Gastrocnemius medialis (tissue), 4 donors: ENCODE measurements at places on chromosomes 4 and X.

DNA sequence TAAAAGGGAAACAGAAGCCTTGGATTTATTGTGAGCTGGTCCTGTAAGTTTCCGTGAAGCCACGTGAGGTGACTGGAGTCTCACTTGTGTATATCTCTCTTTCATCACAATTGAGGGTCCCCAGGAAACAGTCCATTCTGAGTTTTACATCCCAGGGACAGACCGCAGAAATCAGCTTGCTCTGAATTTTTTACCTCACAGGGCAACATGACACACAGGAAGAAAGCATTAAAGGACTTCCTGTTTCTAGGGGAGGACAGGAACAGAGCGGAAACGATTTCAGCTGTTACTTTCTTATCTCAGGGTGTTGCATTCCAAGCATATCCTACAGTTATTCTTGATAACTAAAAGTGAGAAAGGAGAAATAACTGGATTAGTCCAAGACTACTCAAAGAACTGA, 553.5 kb downstream of the TRAM1L1 start:
- no peak for DNase-seq

DNA sequence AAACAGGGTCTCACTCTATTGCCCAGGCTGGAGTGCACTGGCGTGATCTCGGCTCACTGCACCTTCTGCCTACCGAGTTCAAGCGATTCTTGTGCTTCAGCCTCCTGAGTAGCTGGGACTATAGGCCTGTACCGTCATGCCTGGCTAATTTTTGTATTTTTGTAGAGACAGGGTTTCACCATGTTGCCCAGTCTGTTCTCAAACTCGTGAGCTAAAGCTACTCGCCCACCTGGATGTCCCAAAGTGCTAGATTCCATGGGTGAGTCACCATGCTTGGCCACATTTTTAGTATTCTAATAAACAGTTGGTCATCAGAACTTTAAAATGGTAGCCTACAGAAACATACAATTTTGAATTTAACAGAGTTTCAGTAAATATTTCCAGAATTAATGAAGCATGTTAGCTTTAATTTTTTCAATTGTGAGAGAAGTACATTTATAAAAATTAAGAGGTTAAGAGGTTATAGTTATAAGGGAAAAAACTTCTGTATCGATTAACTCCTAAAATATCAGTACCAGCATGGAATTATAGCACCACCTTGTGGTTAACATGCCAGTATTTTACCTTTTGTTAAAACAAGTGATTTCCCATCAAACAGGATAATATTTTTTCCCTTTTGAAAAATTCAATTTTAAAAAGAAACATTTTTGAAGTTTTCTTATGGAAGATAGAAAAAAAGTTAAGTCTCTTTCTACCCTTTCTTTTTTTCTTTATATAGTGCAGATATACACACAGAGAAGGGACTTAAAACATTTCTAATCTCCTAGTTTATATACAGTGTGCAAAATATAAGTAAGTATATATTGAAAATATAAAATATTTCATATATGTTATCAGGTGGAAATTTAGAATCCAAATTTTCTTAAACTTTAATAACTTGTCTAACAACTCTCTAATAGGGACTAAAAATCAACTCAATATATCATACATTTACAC, 35.4 kb downstream of the CEP44 start:
- DNase-seq: no peak

DNA sequence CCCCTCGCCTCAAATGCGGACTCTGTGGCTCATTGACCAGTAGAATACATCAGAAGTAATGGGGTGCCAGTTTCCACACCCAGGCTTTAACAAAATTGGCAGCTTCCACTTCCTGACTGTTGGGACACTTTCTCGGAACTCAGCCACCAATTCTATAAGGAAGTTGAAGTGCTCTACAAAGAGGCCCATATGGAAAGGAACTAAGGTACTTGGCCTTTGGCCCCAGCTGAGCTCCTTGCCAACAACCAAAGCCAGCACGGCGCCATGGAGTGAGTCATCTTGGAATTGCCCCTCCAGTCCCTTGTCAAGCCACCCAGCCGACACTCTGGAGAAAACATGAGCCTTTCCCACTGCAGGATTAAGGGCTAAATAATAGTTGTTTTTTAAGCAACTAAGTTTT, 262.2 kb upstream of the INTU start:
- no peak for DNase-seq

DNA sequence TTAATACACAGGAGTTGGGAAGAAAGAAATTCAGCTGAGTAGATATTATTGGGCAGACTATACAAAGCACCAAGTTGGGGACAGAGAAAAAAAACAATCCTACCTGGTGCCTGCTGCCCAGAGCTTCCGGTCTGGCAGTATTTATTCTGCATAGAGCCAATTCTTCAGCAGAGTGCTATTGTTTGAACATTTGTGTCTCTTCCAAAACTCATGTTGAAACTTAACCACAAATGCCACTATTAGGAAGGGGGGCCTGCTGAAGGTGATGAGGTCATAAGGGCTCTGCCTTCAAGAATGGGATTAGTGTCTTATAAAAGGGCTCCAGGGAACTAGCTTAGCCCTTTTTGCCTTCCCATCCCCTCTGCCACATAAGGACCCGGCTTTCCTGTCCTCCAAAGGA, 136.2 kb downstream of the EVC2 start:
- no peak for DNase-seq

DNA sequence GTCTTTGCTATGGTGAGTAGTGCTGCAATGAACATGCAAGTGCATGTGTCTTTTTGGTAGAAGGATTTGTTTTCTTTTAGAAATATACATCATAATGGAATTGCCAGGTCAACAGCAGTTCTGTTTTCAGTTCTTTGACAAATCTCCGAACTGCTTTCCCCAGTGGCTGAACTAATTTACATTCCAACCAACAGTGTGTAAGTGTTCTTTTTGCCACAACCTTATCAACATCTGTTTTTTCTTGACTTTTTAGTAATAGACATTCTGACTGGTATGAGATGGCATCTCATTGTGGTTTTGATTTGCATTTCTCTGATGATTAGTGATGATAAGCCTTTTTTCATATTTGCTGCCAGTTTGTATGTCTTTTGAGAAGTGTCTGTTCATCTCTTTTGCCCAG, 406.3 kb downstream of the DTHD1 start:
- no peak for DNase-seq

- no peak for DNase-seq
Measured at GRCh38 chr4:152643153-152644035, 36.4 kb downstream of the TMEM154 start.

GRCh38 chr4:152640058-152640921, 39.5 kb downstream of the TMEM154 start:
- no peak for DNase-seq

GRCh38 chrX:3592184-3592583, 121.3 kb downstream of the PRKX start:
- no peak for DNase-seq

GRCh38 chrX:2784026-2784425, 32.2 kb downstream of the XG start:
- DNase-seq: no peak

GRCh38 chr4:66728280-66728679, 817.0 kb downstream of the CENPC start:
- DNase-seq: no peak

DNA sequence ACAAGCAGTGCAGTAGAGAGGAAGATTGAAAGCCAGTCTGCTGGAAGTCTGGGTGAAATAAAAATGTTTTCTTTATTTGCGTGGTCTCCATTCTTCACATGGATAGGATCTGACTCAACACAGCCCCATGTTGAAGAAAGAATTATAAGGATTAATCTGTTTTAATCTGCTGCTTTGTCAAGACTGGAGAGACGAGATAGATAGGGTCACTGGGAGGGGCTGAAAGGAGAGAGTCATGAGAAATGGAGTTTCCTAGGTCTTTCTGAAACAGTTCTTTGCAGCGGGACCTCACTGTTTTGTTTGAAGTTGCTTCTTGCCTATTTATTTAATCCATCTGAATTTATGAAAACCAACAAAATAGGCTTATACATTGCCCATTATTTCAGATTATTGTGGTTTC, 32.4 kb upstream of the RHOH start:
- no peak for DNase-seq

DNA sequence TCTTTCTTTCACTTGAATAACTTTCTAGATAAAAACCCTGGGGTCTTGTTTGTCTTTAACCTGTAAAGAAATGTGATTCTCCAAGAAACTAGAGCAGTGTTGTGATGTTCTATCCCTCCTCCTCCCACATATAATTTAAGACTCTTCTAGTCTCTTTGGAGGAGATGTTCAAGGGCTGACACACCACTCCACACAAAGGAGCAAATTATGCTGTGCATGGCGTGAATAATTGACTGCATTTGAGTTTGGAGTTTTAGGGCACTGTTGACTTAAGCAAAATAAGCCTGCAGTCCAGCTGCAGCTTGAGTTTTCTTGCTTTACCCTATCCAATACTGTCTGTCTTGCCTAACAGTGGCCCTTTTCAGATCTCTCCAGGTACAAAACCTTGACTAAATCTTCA, 119.7 kb downstream of the CHRDL1 start:
- no peak for DNase-seq

DNA sequence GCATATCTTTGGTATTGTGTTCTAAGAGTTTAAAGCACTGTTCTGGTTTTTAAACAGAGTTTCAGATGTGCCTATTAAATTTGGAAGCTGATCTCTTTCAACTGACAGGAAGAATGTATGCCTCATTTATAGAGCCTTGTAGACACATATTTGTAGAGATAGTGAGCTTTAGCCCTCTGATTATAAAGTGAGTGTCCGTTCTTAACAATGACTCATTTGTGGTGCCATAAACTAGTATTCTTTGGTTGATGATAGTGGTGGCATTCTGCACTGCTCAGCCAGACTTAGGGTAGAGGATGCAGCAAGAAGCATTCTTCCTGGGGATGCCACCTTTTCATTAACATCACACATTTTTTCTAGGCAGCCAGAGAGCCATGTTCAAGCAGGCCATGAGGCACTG, 121.7 kb downstream of the TLL1 start:
- no peak for DNase-seq

GRCh38 chr4:5409237-5409636, 299.1 kb downstream of the EVC2 start:
- DNase-seq: no peak

DNA sequence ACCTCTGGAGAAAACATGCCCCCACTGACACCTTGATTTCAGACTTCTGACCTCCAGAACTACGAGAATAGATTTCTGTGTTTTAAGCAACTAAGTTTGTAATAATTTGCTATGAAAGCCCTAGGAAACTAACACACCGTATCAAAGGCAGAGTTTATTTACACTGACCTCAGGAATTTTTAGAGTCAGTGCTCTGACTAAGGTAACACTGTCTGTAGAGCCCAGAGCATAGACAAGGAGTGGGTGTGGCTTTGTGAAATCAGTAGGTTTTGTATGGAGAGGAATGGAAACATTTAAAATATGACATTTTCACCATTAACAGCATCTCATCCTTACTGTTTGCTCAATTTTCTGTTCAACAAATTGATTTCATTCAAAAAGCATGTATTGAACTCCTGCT, 764.4 kb upstream of the PCDH10 start:
- no peak for DNase-seq

DNA sequence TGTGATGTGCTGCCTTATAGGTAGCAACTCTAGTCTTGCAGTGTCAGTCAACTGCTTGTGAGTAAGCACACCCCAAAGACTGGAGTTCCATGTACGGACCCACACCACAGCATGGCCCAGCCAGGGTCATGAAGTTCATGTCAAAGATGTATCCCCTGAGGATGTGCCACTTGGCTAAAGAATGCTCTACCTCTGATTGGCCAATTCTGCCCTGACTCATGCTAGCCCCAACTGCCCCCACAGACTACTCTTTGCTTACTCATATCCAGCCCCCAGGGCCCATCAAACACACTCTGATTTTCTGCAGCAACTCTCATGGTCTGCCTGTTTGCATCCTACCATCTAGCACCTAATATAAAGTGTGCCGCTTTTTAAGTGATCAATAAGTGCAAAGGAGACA, 62.5 kb downstream of the CHRDL1 start:
- no peak for DNase-seq

GRCh38 chr4:94479358-94480141, 27.8 kb downstream of the PDLIM5 start:
- no peak for DNase-seq

DNA sequence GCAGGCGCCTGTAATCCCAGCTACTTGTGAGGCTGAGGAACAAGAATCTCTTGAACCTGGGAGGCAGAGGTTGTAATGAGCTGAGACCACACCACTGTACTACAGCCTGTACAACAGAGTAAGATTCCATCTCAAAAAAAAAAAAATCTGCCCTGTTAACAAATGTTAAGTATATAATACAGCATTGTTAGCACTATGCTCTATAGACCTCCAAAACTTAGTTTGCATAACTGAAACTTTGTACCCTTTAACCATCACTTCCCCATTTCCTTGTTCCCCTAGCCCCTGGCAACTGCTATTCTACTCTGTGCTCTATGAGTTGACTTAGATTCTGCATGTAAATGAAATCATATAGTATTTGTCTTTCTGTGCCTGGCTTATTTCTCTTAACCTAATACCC, 76.7 kb downstream of the TAB3 start:
- DNase-seq: no peak

DNA sequence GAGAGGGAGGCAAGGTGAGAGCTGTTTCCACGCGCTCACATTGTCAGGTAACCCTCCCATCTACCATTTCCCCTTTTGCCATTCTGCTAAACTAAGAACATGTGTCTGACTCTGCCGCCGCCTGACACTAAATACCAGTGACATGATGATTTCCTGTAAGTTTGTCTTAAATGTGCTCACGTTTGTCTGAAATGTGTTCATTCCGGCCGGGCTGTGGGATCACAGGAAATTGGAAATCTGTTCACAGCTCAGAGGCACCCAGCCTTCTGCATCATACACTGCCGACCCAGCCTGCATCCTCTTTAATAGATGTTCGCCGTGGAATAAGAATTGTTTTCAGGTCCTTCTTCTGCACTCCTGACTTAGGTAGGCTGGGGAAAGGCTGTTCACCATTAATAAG, 336.2 kb upstream of the PPARGC1A start:
- DNase-seq: no peak

DNA sequence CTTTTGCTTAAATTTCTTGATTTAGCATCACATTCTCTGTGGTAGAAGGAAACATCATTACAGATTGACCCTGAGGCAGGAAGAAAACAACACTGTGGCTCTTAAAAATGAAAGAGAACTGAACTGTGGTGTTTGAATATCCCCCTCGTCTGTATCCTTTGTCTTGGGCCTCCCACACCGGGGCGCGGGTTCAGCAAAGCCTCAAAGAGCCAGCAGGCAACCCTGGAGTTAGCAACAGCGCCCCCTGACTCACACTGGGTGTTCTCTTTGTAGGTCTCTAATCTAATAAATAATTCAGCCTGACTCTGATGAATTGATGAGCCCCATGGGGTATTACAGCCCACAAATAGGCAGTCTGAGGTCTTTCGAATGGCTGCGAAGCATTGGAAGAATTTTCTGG, 46.1 kb upstream of the CTSO start:
- DNase-seq: no peak

GRCh38 chrX:135416546-135416945, 5.2 kb upstream of the SMIM10L2A start:
- DNase-seq: no peak

GRCh38 chr4:181525634-181526033, 717.6 kb upstream of the TENM3 start:
- DNase-seq: no peak

GRCh38 chr4:38078590-38079421, 118.6 kb downstream of the PTTG2 start:
- DNase-seq: no peak
